Cerebellar cortex (tissue), 1 donor: ENCODE measurements at places on chromosomes 5 and 9.

GRCh38 chr5:169229342-169229892 lies 71.5 kb downstream of the SLIT3 start:
- no peak for DNase-seq

- no peak for DNase-seq
These were observed 272.0 kb downstream of the MAN2A1 start for GRCh38 chr5:109961751-109962150.

DNA sequence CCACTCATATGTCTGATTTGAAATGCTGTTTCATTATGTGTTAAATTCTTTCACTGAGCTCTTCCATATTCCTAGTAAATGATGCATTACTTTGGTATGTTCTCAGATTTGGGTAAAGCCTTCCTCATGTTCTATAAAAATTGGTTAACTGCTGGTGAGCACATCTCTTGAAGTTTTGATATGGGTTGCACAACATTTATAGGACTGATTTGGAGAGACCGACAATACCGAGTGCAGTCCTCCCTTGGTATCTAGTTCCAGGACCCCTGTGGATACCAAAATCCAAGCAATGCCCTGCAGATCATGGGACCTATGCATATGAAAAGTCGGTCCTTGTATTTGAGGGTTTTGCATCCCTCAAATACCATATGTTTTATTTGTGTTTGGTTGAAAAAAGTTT lies 37.8 kb downstream of the WDR36 start:
- no peak for DNase-seq

DNA sequence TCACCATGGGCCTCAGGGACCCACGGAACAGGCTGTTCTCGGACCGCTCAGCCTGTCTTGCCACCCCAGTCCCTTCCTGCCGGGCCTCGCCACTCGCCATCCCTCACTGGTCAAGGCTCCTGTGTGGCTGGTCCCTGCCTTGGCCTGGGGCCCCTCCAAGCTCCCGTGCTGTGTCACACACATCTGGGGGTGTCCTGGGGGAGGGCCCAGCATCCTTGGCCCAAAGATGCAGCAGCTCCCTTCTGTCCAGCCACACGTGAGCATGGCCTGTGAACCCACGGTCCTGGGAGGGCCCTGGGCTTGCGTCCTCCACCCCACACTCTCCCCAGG lies 425 bp upstream of the EGFL7 start:
- DNase-seq, result no peak
